Activated T-helper 17 cell treated with anti-CD3 and anti-CD28 coated beads, Interleukin-2, amount 50 U/mL, for 72 hours (primary cell): ENCODE measurements at places on chromosomes 11 and 22. TPM values are rescaled to one million over a fixed set of nuclear protein-coding genes. Genes with fewer than 3 reads are reported as not detected.

DNA sequence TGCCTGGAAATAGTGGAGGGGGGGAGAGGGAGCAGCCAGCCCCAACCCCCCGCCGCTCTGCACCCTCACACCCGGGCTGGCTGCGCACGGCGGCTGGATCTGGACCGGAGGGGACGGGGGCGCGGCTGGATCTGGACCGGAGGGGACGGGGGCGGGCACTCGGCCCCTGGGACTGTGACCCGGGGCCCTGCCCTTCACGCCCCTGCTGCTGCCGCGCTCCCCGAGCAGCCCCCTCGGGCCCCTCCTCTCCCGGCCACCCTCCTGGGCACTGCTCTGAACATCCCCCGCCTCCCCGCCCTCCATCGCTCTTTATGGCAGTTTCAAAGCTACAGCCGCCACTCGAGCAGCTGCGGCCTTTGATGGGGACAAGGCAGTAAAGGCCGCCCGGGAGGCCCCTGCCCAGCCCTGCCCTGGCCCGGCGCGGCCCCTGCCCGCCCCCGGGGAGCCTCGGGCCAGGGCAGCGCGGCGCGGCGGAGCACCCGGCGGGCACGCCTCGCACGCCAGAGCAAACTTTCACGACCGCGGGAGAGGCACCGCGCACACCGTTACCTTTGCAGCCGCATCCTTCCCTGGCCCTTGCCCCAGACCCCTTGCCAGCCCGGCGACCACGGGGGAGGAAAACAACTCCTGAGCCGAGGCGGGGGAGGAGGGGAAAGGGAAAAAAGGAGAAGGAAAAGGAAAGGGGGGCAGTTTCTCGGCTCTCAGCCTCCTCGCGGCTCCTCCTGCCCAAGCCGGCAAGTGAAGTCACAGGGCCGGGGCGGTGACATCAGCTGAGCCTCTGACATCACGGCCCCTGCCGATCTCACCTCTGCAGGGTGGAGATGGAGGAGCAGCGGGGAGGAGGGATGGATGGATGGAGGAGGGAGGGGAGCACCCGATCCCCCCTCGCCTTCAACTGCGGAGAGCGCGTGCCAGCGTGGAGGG is 13.1 kb upstream of the TCF20 start:
- ATAC-seq = peak; percentile 74

DNA sequence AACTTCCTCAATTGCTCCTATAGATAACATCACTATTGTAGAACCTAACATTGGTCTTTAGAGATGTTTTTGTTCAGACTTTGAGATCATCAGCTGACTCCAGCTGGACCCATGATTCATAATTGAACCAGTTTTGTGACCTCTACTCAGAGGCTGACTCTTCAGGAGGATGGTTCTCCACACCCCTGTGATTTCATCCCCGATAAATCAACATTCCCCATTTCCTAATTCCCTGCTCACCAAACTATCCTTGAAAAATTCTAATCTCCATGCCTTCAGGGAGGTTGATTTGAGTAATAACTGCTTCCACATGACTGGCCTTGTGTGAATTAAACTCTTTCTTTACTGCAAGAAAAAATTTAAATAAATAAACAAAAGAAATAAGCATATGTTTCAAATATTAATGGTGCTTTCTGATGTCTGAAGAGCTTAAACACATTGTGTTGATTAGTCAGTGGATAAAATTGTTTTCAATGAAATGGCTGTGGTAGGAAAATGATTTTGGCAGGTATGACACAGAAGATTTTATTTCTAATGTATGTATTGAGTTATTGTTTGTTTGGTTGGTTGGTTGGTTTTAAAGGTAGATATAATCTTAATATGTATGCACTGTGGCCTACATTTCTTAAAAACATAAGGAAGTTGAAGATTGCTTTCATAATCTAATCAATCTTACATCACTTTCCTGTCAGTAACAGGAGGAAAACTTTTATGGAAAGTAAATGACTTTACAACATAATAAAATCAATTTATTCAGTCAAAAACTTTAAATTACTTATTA is 427.9 kb upstream of the CCDC179 start:
- ATAC-seq = no peak

DNA sequence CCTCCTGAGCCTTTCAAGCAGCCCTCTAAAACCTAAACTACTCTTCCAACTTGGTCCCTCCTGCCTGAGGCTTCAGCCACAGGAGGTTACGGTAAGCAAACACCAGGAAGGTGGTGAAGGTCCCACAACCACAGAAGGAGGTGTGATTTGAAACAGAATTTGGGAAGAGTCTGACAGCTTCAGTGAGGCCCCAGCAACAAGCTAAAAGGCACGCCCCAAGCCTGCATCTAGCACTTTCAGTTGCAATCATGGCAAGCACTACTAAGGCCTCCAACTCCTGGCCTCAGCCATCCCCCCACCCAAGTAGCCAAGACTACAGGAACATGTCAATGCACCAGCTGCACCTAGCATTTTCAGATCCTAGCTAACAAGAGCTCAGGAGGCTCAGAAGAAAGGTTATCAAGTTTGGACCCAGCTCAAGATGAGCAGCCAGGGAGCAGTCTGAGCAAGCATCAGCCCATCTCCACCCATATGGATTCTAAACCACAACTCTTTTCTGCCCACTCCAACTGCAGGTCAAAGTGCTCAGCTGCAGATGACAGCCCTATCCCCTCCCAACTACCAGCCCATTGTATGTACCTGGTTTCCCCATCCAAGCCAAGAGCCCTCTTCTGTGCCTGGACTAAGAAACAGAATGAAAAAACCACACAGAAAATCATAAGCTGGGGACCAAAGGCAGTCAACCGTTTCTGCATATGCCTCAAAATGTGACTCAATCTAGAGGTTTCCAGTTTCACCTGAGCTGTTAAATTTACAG is 10.4 kb upstream of the AHNAK start:
- ATAC-seq = peak; percentile 34

DNA sequence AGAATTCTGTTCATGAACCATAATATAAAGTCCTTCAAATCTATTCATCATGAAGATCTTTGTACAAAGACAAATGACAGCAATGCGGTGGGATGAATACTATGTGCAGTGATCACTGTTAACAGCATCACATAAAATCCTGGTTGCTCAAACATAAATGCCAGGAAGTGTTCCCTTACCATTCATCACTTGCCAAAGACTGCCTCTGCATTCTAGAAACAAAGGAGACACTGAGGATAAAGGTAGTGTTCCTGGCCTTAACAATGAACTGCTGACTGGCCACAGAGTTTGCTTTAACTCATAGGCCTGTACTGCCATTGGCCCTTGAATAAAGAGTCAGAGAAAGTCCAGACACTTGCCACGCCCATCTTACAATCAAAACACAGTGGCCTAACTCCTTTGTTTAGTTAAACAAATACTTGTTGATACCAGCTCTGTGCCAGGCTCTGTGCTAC is 29.5 kb downstream of the C2CD3 start:
- no peak for ATAC-seq

DNA sequence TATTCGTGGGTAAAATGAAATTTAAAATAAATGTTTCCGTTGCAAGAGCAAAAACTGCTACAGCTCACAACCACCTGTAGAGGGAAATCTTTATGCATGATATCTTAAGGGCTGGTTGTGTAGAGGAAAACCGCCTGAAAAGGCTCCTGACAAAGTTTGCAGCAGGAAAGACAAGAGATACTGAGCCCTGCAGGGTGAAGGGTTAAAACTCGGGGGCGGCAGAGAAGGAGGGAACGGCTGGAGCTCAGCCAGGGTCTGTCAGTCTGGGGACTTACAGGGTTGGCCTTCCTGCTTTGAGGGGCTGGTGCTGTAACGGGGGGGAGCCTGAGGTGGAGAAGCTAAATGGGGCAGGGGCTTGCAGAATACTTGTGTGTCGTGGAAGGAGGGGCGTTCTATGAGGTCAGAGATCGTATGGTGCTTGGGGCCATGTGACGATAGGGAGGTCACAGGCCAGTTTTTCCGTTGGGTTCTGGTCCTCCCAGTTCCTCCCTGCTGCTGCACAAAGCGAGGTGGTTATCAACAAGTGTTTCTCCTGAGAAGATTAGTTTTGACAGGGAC is 122.9 kb upstream of the HSD17B12 start:
- no peak for ATAC-seq

DNA sequence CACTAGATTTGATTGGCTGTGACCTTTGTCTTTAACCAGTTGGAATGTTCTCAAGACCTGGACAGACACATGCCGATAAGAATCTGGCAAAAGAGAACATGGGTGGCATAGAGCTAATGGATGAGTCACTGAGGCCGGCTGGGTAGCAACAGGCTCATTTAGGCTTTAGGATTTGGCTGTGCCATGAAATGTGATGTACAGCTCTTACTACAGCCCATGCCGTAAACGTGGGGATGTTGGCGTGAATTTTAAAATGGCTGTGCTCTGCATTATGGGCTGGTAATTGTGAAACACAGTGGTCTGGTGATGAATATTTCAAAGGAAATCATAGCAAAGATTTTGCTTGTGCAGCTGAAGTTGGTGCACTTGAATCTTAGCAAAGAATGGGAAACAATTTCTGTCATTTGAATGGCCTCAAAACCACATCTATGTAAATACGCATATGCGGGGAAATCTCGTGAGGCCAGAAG is 332.4 kb downstream of the TBC1D22A start:
- ATAC-seq = peak; percentile 85

- no peak for ATAC-seq
Observed at GRCh38 chr11:95788921-95789505, 569 bp downstream of the FAM76B start.

GRCh38 chr11:102560555-102561011 is 30.0 kb upstream of the MMP7 start:
- ATAC-seq = peak; percentile 39

DNA sequence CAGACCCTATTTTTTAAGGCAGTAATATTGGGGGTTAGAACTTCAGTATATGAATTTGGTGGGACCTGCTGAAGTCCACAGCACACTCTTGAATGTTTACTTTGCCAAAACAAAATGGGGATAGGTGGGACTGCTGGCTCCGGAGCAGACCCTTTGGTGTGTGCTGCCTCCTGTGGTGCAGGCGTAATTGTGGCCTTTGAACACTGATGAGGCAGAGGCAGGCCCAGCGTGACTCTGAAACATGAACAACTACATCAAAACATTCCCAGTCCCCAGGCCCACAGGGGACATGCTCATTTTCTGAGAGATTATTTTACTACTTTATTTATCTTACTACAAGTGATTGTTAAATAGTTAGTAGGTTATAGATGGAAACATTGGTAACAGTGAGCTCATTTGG is 225.0 kb upstream of the TBCEL start:
- ATAC-seq = no peak

DNA sequence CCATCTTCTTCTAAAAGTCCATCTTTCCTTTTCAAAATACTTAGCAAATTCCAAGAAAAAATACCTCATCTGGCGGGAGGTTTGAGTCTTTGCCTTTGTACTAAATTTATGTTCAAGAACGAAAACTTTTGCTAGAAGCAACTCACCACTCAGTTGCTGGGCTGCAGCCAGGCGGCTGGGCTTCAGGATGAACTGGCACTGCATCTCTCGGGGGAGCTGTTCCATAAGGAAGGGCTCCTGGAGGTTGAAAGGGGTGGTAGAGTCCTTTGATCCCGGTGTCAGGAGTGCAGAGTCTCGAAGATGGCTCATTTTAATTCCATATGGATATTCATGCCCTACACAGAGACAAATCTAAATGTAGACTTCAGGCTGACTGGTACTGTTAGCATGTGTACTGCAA is 105.8 kb downstream of the ARHGAP20 start:
- no peak for ATAC-seq

DNA sequence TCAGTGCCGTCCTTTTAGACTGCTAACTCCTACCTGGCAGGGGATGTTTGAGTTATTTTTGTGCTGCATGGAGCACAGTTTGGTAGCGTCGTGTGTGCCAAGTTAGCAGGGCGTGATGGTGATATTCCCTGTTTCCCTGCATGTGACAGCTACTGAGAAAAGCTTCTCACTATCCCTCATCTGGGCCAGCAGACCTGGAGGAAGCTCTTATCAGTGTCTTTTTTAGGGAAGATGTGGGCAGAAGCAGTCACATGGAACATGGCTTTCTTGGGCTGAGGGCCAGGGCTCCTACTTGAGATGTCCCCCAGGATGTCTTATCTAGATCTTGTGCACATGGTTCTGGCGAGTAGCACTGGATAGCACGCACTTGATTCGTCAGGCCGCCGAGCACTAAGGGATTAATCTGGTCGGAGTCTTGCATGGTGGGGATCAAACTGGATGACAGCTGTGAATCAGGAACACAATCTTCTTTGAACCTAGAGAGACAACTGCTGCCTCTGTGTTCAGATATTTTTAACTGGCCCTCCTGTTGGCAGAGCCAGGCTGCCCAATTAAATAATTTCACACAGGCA is 33.8 kb downstream of the TECTA start:
- ATAC-seq = no peak

DNA sequence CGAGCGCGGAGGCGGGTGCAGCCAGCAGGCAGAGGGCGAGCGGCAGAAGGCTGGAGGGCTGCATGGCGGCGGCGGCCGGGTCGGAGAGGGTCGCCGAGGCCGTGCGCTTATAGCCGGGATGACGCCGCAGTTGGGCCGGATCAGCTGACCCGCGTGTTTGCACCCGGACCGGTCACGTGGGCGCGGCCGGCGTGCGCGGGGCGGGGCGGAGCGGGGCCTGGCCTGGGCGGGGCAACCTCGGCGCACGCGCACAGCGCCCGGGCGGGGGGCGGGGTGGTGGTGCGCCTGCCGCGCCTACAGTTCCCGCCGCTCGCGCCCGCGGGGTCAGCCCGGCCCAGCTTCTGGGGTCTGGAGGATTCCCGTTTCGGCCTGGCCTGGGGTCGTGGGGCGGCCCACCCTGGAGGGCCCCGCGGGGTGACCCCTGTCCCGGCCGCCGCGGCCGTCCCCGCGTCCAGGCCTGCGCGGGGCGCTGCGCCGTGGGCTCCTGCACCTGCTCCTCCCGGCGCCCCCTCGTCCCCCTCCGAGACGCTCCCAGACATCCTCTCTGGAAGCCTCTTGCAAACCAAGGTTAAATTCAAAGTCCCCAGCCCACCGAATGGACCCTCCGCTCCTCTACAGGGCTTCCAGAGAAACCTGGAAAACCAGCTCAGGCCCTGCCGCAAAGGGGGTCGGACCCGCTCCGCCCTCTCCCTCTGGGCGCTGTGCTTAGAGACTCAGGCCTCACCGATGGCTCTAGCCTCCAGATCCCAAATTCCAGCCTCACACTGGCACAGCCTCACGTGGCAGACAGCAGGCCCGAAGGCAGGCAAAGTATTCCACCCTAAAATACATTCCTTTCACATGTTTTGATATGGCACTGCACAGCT is at the start of gene CTSD:
Gene CTSD (minus strand): TSS at position 132 of the 866 bp plus-strand sequence. CDS start 68 bp downstream, at position 64.
- ATAC-seq = peak; percentile 91

The PHF21B gene
- total RNA-seq = not detected

The RAB38 gene
- 1.2 TPM for total RNA-seq

The CLDN5 gene
- total RNA-seq = not detected

The OR4D5 gene
- total RNA-seq = not detected

The TREH gene
- not detected for total RNA-seq

The SPON1 gene
- 0.06 TPM for total RNA-seq

The C11orf16 gene
- not detected for total RNA-seq
